GM23338 (cell line): ENCODE measurements at places on chromosomes 12 and 14.

DNA sequence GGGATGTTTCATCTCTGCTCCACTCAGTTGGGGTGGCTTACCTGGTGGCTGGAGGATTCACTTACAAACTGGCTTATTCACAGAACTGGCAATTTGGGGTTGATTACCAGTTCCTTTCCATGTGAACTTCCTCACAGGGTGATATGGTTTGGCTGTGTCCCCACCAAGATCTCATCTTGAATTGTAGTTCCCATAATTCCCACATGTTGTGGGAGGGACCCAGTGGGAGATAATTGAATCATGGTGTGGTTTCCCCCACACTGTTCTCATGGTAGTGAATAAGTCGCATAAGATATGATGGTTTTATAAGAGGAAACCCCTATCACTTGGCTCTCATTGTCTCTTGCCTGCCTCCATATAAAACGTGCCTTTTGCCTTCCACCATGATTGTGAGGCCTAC lies 26.9 kb upstream of the IGF1 start:
- no peak for DNase-seq

GRCh38 chr12:84601483-84601882 lies 311.1 kb downstream of the SLC6A15 start:
- DNase-seq: peak; percentile 45

DNA sequence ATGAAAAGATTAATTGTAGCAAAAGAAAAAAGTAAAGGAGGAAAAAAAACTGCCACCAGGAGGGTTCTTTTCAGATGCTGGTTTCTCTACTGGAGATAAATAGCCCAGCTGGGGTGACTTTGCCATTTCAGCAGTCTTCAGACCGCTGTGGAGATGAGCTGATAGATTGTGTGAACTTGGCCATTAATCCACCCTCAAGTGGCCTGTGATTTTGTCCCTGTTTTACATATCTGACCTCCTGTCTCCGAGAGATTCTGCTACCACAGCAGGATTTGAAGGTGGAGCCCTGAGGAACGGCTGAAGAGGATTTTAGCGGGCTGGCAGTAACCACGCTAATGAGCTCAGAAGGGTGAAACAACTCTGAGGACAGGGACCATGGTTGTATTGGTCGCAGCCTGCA lies 72.7 kb downstream of the WSCD2 start:
- no peak for DNase-seq

- no peak for DNase-seq
These were observed 77.4 kb downstream of the AACS start for GRCh38 chr12:125142601-125143000.

DNA sequence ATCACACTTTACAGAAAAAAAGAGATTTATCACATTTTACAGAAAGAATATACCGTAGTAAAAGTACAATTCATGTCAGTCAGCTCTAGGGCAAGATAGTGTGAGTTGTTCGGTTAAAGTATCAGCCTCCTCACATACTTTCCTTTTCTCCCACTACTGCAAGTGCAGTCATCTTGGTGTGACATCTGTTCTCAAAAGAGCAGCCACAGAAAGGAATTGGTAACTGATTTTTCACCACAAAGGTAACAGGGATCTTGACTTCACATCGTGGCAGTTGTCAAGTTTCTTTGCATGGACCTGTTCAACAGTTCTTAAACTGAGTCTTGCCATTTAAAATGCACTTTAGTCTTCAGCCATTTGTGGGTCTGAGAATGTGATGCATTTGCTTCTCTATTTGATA lies 5.0 kb upstream of the E2F7 start:
- DNase-seq: no peak

GRCh38 chr14:45715946-45716345 lies 462.9 kb upstream of the MIS18BP1 start:
- no peak for DNase-seq

DNA sequence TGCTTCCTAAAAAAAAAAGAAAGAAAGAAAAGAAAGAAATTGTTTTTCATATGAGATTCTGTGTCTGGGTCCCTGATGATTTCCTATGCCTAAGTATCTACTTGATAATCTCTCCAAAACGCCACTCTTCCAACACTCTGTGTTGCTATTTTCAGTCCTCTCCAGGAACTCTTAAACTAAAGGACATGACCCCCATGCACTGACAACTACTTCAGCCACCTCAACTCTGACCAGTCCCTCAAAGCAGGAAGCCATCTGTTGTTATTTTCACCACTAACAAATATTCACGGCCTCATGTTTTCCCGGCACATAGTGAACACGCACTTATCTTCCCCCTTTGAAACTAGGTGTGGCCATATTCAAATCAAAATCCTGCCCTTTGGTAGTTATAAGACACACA lies 259.3 kb downstream of the PPFIA2 start:
- no peak for DNase-seq
